ENCODE measurements at places on chromosomes 4 and X.

DNA sequence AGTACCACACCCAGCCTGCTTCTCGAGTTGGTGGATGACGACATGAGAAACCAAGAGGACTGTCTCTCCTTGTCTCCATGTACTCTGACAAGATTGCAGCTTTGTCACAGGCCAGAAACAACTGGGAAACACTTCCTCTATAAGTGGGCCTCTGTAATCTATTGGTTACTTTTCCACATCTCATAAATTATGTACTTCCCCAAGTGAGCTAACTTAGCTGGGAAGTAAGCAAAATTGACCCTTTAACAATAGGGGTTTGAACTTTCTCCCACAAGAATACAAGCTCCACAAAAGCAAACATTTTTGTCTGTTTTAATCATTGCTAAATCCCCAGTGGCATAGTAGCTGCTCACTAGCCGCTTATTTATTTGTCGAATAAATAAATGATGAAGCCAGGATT lies 14.1 kb upstream of the USO1 start:
- H3K27me3 ChIP-seq: no peaks in the 10 kb centered on the region
- H3K36me3 ChIP-seq: no peaks in the 10 kb centered on the region
- peaks cover under 1% of the 10 kb centered on the region for H3K4me1 ChIP-seq

GRCh38 chr4:71049395-71049794 lies 55.9 kb downstream of the DCK start:
- no peaks in the 10 kb centered on the region for H3K27me3 ChIP-seq
- no peak overlapping the region for H3K27ac ChIP-seq
- H3K4me3 ChIP-seq: no peak overlapping the region
- no peak for DNase-seq

- no peak overlapping the region for H3K4me3 ChIP-seq
- H3K36me3 ChIP-seq: no peaks in the 10 kb centered on the region
- H3K4me1 ChIP-seq: no peaks in the 10 kb centered on the region
- no peaks in the 10 kb centered on the region for H3K27me3 ChIP-seq
- DNase-seq: no peak
- no peak overlapping the region for H3K27ac ChIP-seq
Observed at GRCh38 chrX:46333550-46333949, 211.7 kb downstream of the ZNF674 start.

GRCh38 chr4:2042204-2042946 lies 16.8 kb upstream of the NAT8L start:
- H3K4me1 ChIP-seq: no peaks in the 10 kb centered on the region
- H3K4me3 ChIP-seq: no peak overlapping the region
- no peak overlapping the region for H3K27ac ChIP-seq
- peaks cover 6% of the 10 kb centered on the region for H3K27me3 ChIP-seq
- no peak for DNase-seq
- no peaks in the 10 kb centered on the region for H3K36me3 ChIP-seq

DNA sequence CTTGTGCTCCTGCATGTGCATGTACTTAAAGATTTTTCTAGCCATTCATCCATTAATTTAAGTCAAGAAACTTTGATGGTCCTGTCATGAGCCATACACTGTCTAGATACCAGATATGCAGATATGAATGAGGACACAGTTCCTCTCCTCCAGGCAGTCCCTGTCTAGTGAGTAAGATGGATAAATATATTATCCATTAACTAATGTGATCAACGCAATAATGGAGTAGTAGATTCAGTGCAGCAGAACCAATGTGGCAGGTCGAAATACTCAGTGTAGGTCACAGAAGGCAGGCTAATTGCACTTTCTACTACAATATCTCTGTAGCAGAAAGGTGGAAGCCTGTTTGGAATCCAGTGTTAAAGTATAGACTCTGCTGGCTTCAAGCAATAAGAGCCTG lies 112.5 kb downstream of the PCDH7 start:
- H3K4me1 ChIP-seq: peaks cover 2% of the 10 kb centered on the region
- no peaks in the 10 kb centered on the region for H3K27me3 ChIP-seq
- no peaks in the 10 kb centered on the region for H3K36me3 ChIP-seq
- DNase-seq: no peak
- H3K27ac ChIP-seq: no peak overlapping the region
- H3K4me3 ChIP-seq: no peak overlapping the region
